ENCODE measurements at places on chromosomes 2 and 18.

DNA sequence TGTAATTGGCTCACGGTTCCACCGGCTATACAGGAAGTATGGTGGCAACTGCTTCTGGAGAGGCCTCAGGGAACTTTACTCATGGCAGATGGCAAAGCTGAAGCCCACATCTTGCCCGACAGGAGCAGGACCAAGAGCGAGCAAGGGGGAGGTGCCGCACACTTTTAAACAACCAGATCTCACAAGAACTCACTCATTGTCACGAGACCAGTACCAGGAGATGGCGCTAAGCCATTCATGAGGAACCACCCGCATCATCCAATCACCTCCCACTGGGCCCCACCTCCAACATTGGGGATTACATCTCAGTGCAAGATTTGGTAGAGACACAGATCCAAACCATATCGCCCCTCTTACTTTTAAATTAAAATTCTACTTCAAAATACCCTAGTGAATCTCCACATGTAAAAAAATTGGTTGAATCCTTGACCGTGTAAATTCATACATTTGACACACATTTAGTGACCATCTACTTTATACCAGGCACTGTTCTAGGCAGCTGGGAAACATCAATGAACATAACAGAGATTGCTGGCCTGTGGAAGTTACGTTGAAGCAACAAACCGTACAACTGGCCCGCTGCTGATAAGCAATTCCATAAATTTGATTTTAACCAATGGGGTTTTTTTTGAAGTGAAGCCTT is 87.6 kb downstream of the ALPK2 start:
- no peak for DNase-seq

DNA sequence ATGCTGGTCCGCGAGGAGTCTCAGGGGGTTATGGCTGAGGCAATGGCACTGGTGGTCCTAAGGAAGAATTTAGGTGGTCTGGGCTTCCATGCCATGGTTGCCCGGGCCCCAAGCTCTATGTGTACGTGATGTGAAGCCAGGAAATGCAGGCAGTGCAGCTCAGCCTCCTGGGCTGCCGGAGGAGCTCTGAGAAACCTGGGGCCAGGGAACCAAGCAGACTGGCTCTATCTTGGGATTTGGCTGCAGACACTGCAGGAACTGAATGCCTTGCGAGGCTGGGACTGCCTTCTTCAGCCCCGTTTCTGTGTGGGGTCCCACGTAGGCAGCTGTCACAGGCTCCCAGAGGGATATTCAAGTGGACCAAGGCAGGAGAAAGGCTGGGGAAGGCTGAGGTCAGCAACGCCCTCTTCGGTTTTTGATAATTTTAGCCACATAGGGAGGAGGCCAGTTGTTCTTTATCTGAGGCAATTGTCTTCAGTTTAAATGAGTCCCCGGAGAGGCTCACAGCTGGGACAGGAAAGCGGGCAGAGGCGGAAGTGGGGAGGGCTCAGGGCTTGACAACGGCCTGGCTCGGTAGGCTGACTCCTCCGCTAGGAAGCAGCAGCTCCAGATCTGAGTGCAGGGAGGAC is 77.7 kb downstream of the RHOB start:
- no peak for DNase-seq

- no peak for DNase-seq
Measured at GRCh38 chr2:34705551-34706247, 1106.6 kb upstream of the FAM98A start.

DNA sequence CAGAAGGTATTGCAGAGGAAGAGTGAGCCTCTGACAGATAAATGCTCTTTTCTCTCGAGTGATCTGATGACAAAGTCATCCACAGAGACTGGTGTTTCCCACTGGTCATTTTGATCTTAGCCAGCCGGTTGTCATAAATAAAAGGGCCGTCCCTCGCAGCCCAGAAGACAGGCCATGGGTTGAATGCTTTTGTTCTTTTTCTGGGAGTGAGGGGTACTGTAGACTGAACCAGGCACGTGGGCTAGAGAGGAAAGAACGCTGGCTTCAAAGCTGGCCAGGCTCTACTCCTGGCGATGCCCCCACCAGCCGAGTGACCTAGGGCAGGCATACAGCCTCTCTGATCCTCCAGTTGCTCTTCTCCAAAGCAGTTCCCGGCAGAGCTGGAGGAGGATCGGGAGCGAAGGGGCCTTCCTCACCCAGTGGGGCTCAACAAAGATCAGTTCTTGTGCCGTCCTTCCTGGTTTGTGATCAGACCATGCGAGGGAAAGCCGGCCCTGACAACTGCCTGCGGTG is 193.5 kb downstream of the INHBB start:
- DNase-seq = no peak

DNA sequence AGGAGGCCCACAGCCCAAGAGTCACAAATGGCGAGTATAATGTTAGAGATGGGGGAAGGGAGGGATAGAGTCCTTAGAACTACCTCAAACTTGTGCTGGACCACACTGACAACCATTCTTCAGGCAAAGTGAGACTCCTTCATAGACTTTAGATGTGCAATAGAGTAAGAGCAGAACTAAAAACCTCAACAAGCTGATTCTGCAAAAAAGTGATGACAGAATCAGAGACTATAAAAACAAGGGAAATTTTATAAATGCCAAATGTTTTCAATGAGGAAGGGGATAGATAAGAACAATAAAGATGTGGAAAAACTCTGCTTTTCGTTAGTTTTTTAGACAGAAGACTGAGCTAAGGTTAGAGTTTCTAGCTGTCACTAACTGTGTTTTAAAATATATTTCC is 17.7 kb downstream of the SMC6 start:
- no peak for DNase-seq

DNA sequence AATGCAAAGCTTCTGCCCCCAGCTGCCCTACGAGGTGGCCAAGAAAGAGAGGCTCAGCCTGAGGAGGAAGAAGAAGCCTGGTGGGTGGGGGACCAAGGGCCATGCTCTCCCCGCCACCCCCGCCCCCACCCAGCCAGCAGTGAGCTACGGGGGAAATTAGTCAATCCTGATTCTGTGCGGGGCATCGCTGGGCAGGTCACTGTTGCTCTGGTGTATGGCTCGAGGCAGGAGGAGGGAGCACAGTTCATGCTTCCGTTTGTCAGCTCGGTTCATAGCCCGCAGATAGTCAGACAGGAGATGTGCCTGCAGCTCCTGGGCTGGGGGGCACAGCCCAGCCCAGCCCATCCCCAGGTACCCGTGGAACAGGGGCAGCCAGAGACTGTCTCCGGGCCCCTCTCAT is 17.1 kb downstream of the RAMP1 start:
- no peak for DNase-seq

DNA sequence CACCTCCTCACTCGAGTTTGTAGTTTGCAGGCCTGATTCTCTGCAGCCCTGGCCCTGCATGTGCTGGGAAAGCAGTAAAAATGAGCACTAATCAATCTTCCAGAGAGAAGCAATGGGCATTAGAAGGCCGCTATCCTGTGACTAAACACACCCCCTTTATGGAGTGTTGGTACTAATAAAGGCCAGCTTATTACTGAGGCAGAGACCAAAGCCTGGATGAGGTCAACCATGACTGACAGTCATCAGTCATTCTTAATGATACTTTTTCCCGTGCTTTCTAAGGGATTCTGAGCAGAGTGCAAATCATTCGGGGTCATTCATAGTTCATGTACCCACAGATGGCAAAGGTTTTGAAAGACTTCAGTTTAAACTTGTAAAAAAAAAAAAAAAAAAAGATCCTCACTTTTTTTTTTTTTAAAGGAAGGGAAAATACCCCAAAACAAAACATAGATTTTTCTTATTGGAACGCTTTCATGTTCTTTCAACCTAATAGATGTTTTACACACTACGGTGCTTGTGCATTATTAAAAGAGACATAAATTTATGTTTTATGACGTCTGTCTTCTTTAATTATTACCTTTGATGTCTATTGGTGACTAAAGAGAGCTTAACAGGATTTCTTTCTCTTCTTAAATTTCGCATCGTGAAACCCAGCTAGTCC is 13.2 kb downstream of the TSHZ1 start:
- DNase-seq = no peak

DNA sequence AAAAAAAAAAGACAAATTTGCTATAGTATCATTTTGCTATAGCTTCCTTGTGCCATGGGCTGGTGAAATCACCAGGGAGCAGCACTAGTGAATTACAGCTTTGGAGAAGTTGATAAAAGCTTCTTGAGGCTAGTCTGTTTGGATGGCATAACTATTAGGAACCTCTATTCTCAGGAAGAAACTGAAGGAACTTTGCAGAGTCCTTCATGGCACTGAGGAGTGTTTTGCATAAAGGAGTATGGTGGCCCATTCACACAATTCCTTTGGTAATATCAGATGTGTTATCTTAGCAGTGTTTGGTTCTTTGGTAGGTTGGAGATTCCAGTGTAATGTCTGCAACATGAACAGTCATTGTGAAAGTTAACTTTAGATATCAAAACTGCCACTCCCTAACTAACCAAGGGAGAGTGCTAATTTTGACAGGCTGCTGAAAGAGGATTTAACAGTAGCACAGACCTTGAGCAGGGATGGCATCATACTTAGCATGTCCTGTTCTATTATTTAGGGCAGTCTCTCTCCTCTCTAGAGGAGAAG is 76.6 kb upstream of the ZFP36L2 start:
- no peak for DNase-seq
